ENCODE measurements at places on chromosomes 11 and 22. TPM values are rescaled to one million over a fixed set of nuclear protein-coding genes. Genes with fewer than 3 reads are reported as not detected.

Gene TAF10
- 120 TPM for total RNA-seq

Gene GAL3ST1
- total RNA-seq = 2.8 TPM

Gene POTEH
- not detected for total RNA-seq

Gene APOBEC3G
- 47.5 TPM for total RNA-seq

Gene TSSC4
- 65.8 TPM for total RNA-seq

Gene MS4A6E
- total RNA-seq = not detected

Gene EHF
- total RNA-seq = not detected

Gene ACTN3
- 0.20 TPM for total RNA-seq

Gene OAF
- total RNA-seq = 1.3 TPM

Gene RAB38
- total RNA-seq = 0.67 TPM

Gene SLC37A2
- 4.8 TPM for total RNA-seq

Gene RAB3IL1
- 0.44 TPM for total RNA-seq

GRCh38 chr11:124873951-124874350 lies 8.7 kb downstream of the ROBO3 start:
- no peaks in the 10 kb centered on the region for H3K36me3 ChIP-seq
- no peak overlapping the region for H3K4me3 ChIP-seq
- peaks cover 17% of the 10 kb centered on the region for H3K27me3 ChIP-seq
- peaks cover 20% of the 10 kb centered on the region for H3K4me1 ChIP-seq

GRCh38 chr11:57819252-57819979 lies 57.8 kb downstream of the CTNND1 start:
- DNase-seq = no peak
- H3K4me3 ChIP-seq = no peak overlapping the region
- no peaks in the 10 kb centered on the region for H3K4me1 ChIP-seq
- no peaks in the 10 kb centered on the region for H3K27me3 ChIP-seq

DNA sequence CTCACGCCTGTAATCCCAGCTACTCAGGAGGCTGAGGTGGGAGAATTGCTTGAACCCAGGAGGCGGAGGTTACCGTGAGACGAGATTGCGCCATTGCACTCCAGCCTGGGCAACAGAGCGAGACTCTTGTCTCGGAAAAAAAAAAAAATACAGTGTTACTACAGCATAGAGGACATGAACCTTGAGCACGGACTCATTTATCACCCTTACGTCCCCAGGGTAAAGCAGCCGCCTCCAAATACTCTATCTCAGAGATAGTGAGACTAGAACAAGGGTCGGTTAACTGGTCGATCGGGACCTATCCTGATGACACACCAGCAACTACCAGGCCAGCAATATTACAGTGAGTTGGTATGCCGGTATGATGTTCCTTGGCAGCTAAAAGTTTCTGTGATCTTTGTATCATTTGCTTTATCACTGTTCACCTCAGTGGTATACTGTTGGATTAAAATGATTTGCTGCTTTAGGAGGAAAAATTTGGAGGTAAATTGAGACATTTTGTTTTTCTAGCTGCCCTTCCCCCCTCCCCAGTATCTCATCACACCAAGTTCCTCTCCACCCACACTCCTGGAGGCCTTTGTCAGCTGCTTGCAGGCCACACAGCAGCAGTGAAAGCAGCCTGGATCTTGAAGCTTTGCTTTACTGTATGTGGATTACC lies 7.0 kb upstream of the SIDT2 start:
- no peak overlapping the region for H3K4me3 ChIP-seq
- no peak for DNase-seq
- peaks cover 3% of the 10 kb centered on the region for H3K4me1 ChIP-seq
- peaks cover 16% of the 10 kb centered on the region for H3K36me3 ChIP-seq
- no peaks in the 10 kb centered on the region for H3K27me3 ChIP-seq
- H3K27ac ChIP-seq = no peak overlapping the region

- peaks cover 40% of the 10 kb centered on the region for H3K4me1 ChIP-seq
- H3K27me3 ChIP-seq = no peaks in the 10 kb centered on the region
- peaks cover 24% of the 10 kb centered on the region for H3K36me3 ChIP-seq
- H3K27ac ChIP-seq = peak overlapping the region; percentile 52
- DNase-seq = peak; percentile 40
- H3K4me3 ChIP-seq = peak overlapping the region; percentile 58
Observed at GRCh38 chr11:534396-535209, 773 bp downstream of the HRAS start.

DNA sequence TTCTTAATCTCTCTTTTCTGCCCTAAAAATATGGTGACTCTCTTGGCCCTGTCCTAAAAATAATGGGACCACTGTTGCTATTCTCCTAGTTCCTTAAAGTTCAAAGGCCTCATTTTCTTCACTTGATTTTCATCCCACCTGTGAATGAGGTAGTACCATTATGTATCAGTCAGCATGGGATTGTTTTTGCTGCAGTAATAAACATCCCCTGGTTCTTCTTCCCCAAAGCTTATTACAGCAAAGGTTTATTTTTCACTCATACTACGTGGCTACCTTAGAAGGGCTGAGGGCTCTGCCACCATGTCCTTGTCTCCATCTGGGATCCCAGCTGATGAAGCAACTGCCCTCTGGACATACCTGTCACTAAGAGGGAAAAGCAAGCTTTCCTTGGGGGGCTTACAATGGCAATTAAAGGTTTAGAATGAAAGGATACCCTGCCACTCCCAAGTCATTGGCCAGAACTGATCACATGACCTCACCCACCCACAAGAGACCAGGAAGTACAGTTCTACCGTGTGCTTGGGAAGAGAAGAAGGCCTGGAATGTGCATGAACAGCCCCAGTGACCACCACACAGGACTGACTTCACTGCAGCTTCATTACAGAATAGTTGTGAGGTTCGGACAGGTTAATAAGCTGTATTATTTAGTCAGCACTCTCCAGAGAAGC lies 7.8 kb downstream of the TTC38 start:
- no peak overlapping the region for H3K27ac ChIP-seq
- no peak for DNase-seq
- no peaks in the 10 kb centered on the region for H3K36me3 ChIP-seq
- no peaks in the 10 kb centered on the region for H3K27me3 ChIP-seq
- no peak overlapping the region for H3K4me3 ChIP-seq
- no peaks in the 10 kb centered on the region for H3K4me1 ChIP-seq

- no peak for DNase-seq
- no peak overlapping the region for H3K4me3 ChIP-seq
- H3K27me3 ChIP-seq = no peaks in the 10 kb centered on the region
- no peak overlapping the region for H3K27ac ChIP-seq
- H3K4me1 ChIP-seq = peaks cover 13% of the 10 kb centered on the region
- H3K36me3 ChIP-seq = no peaks in the 10 kb centered on the region
Observed at GRCh38 chr11:69130654-69131053, 25.1 kb upstream of the SMIM38 start.

- no peak overlapping the region for H3K4me3 ChIP-seq
- H3K4me1 ChIP-seq = no peaks in the 10 kb centered on the region
- H3K27me3 ChIP-seq = no peaks in the 10 kb centered on the region
- DNase-seq = no peak
- H3K27ac ChIP-seq = no peak overlapping the region
Observed at GRCh38 chr22:31040542-31041398, 40.3 kb upstream of the SMTN start.

GRCh38 chr11:116742104-116742503 lies 30.7 kb downstream of the BUD13 start:
- no peaks in the 10 kb centered on the region for H3K27me3 ChIP-seq
- H3K36me3 ChIP-seq = peaks cover 5% of the 10 kb centered on the region
- H3K27ac ChIP-seq = no peak overlapping the region

GRCh38 chr22:50548921-50549790 lies 3.5 kb downstream of the KLHDC7B start:
- no peaks in the 10 kb centered on the region for H3K27me3 ChIP-seq
- peak overlapping the region; percentile 74 for H3K27ac ChIP-seq
- no peaks in the 10 kb centered on the region for H3K36me3 ChIP-seq
- DNase-seq = no peak
- H3K4me1 ChIP-seq = peaks cover 48% of the 10 kb centered on the region

- H3K36me3 ChIP-seq = no peaks in the 10 kb centered on the region
- H3K27ac ChIP-seq = no peak overlapping the region
- no peaks in the 10 kb centered on the region for H3K4me1 ChIP-seq
Observed at GRCh38 chr11:116510886-116511650, 261.7 kb downstream of the BUD13 start.

- no peak overlapping the region for H3K4me3 ChIP-seq
- H3K36me3 ChIP-seq = no peaks in the 10 kb centered on the region
- H3K27me3 ChIP-seq = no peaks in the 10 kb centered on the region
- no peaks in the 10 kb centered on the region for H3K4me1 ChIP-seq
- DNase-seq = no peak
Observed at GRCh38 chr11:77322506-77322905, 21.0 kb upstream of the GDPD4 start.

GRCh38 chr11:4187055-4187988 lies 92.7 kb downstream of the RRM1 start:
- no peaks in the 10 kb centered on the region for H3K27me3 ChIP-seq
- no peaks in the 10 kb centered on the region for H3K36me3 ChIP-seq
- peak; percentile 78 for DNase-seq
- no peak overlapping the region for H3K4me3 ChIP-seq
- H3K4me1 ChIP-seq = no peaks in the 10 kb centered on the region

DNA sequence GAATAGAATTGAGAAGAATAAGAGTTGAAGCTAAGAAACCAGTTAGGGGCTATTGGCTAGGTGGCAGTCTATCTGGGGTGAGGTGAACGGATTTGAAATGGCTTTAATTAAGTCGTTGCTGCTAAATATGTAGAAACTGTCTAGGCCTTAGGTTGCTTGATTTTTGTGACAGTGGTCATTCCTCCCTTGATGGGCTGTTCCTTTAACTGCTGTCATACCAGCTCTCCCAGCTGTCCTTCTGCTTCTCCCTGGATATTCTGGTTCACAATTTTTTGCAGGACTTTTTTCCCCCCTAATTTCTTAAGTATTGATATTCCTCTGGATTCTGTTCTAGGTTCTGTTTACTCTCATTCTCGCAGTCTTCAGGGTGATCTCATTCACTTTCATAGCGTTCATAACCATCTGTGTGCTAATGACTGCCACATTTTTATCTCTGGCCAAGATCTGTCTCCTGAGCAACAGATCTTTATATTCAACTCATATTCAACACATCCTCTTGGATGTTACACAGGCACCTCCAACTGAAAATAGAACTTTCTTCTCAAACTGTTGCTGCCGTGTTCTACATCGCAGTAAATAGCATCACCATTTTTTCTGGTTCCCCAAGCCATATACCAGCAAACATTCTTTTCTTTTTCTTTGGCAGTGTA lies 134.1 kb downstream of the UVRAG start:
- no peaks in the 10 kb centered on the region for H3K27me3 ChIP-seq
- H3K4me1 ChIP-seq = no peaks in the 10 kb centered on the region
- H3K27ac ChIP-seq = no peak overlapping the region
- no peaks in the 10 kb centered on the region for H3K36me3 ChIP-seq
- no peak overlapping the region for H3K4me3 ChIP-seq

- no peaks in the 10 kb centered on the region for H3K27me3 ChIP-seq
- H3K4me1 ChIP-seq = no peaks in the 10 kb centered on the region
- DNase-seq = no peak
- no peak overlapping the region for H3K27ac ChIP-seq
Observed at GRCh38 chr11:115920841-115921480, 416.7 kb upstream of the CADM1 start.

GRCh38 chr22:20199413-20199842 lies 48.6 kb upstream of the CCDC188 start:
- H3K36me3 ChIP-seq = no peaks in the 10 kb centered on the region
- H3K27ac ChIP-seq = no peak overlapping the region
- no peak for DNase-seq
- no peaks in the 10 kb centered on the region for H3K4me1 ChIP-seq

- no peak overlapping the region for H3K4me3 ChIP-seq
- H3K36me3 ChIP-seq = peaks cover 6% of the 10 kb centered on the region
- H3K4me1 ChIP-seq = peaks cover 11% of the 10 kb centered on the region
- H3K27ac ChIP-seq = no peak overlapping the region
- no peak for DNase-seq
Observed at GRCh38 chr22:23207729-23208393, 27.6 kb downstream of the BCR start.

DNA sequence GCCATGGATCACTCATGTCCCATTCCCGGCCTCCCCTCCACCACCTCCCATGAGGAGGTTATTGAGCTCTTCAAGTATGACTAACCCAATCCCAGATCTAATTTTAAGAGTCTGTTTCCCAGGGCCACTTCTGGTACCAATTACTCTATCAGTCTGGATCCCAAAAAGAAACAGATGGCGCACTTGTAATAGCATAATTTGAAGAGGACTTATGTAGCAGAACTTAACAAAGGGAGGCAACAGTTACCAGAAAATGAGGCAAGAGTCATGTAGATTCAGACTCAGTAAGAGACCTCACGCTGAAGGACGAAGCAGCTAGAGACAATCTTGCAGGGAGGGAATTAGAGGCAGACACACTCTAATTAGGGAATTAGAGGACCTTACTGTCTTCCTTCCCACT lies 46.9 kb downstream of the DDX6 start:
- no peak for DNase-seq
- H3K4me3 ChIP-seq = no peak overlapping the region
- no peaks in the 10 kb centered on the region for H3K36me3 ChIP-seq
- no peaks in the 10 kb centered on the region for H3K27me3 ChIP-seq
